ENCODE measurements at places on chromosomes 13 and 19.

GRCh38 chr13:110912651-110913051 is 2.2 kb downstream of the ANKRD10 start:
- DNase-seq: no peak

DNA sequence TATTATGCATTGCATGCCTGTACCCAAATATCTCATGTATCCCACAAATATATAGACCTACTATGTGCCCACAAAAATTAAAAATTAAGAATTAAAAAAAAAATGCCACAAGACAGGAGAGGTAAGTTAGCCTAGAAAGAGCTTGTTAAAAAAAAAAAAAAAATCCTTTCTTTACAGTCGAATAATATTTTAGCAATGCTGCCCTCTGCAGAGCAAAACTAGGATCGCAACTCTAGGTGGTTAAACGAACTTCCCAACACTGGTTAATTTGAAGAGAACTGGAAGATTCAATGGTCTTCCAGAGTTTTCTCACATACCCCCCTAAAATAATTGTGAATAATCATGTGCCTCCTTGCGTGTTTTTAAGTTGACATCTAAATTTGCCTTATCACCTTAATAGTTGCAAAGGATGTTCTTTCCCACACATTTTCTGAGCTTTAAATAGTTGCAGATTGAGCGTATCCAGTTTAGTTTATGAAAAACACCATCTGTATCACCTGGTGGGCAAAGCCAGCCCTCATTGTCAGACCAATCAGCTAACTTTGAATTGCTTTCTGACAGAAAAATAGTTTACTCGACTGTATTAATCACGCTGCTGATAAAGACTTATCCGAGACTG is 47.4 kb upstream of the RCBTB2 start:
- peak; percentile 87 for DNase-seq

GRCh38 chr13:19838865-19839275 is 24.6 kb downstream of the ZMYM5 start:
- DNase-seq: no peak

- no peak for DNase-seq
These were observed 90.0 kb downstream of the CAB39L start for GRCh38 chr13:49353908-49354307.

DNA sequence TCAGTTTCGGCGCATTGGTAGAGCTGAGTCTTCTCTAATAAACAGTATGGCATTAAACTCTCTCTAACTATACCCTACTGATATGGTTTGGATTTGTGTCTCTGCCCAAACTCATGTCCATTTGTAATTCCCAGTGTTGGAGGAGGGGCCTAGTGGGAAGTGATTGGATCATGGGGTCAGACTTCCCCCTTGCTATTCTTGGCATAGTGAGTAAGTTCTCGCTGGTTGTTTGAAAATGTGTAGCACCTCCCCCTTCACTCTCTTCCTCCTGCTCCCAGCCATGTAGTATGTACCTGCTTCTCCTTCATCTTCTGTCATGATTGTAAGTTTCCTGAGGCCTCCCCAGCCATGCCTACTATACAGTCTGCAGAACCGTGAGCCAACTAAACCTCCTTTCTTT is 682.7 kb upstream of the ARGLU1 start:
- no peak for DNase-seq

GRCh38 chr19:41911889-41912731 is 16.1 kb downstream of the ERFL start:
- DNase-seq: no peak

GRCh38 chr19:40607311-40608239 is 6.4 kb downstream of the LTBP4 start:
- DNase-seq: no peak

DNA sequence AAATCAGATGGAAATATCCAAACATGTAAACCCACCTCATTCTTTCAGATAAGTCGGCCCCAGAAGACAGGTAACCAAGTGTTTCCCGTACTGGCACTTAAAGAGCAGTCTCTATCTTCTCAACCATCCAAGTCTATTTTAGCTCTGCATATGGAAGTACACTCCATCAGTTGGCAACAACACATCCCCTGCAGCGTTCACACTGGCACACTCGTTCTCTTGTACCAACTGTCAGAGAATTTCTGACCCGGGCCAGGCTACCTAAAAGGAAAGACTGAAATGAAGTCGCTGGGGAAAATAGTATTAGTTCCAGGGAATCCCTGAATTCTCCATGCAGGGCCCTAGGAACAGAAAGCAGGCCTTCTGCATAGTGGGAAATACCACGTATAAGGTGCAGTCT is 109.3 kb downstream of the RXFP2 start:
- no peak for DNase-seq

GRCh38 chr19:16571822-16572331 is 338 bp downstream of the SLC35E1 start:
- peak; percentile 66 for DNase-seq

DNA sequence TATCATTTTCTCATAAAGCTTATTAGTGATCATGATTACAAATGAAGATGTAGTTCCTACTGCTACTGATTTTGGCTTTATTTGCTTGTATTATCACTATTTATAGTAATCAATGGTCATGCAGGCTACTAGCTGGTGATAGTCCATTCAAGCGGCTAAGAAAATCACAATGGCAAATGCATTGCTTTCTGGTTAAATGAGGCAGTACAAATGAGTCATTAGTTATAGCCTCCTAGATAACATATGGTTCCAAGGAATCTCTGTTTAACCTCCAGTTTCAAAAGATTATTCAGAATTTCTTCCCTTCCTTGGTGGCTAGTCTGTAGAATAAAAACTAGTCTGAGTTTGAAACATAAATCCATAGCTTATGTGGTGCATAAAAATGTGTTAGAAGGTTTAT is 141.3 kb upstream of the HTR2A start:
- DNase-seq: no peak

DNA sequence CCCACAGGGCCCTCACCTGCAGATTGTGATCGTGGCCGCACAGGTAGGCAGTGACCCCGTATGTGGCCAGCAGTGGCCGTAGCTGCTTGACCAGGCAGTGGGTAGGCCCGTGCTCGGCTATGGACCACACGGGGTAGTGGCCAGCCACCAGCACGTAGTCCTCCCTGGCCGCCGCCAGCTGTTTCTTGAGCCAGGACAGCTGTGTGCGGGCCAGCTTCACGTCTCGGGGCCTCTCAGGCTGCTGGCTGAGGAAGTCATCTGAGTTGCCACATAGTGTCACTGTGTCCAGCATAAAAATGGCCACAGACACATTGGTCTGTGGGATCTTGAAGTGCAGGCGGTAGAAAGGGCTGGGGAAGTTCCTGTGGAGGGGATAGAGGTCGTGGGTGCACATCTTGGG is 1.2 kb downstream of the ACP5 start:
- DNase-seq: no peak

DNA sequence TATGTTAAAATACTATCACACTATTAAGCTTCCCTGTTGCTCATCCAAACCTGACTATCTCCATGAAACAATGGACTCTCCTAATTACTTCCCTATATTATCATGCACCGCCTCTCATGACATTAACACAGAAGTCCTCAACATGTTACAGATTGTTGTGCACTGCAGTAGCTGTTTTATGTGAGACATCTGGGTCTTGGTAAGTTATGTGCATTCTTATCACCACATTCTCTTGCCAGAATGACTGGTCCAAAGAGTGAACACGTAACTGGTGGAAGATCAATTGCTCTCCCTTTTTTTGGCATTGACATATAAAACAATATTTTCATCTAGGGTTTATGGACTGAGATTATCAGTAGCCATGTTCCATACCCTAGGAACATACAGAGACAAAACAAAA is 59.4 kb downstream of the POSTN start:
- no peak for DNase-seq
